ENCODE measurements at places on chromosomes 6 and 20.

DNA sequence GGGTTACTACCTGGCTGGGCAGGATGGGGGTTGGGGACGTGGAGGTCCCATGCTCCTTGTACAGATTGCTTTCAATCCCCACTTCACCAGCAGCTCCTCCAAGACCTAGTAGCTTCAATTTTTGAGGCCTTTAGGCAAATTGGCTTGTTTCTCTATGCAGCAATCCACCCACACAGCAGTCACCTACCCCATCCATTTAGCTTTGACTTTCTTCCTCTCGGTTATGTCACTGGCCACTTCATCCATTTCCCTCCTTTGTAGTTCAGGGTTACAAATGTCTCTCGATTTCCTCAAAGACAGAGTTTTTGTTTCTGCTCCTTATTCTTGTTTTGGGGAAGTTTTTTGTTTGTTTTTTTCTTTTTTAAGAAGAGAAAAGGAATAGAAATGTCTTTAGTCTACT, 33.4 kb upstream of the RSPO4 start:
- no peak for DNase-seq

DNA sequence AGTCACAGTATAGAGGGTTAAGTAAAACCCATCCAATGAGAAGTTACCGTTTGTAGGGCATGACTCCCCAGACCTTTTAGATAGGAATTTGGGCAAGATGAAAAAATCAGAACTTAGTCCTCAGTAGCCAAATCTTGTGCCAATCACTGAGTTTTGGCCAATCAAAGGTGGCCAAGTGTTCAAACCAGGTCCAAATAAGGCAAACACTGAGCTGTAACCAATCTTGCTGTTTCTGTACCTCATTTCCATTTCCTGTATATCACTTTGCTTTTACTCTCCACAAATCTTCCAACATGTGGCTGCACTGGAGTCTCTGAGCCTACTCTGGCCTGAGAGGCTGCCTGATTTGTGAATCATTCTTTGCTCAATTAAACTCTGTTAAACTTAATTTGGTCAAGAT, 81.8 kb upstream of the GPR6 start:
- DNase-seq, result no peak

DNA sequence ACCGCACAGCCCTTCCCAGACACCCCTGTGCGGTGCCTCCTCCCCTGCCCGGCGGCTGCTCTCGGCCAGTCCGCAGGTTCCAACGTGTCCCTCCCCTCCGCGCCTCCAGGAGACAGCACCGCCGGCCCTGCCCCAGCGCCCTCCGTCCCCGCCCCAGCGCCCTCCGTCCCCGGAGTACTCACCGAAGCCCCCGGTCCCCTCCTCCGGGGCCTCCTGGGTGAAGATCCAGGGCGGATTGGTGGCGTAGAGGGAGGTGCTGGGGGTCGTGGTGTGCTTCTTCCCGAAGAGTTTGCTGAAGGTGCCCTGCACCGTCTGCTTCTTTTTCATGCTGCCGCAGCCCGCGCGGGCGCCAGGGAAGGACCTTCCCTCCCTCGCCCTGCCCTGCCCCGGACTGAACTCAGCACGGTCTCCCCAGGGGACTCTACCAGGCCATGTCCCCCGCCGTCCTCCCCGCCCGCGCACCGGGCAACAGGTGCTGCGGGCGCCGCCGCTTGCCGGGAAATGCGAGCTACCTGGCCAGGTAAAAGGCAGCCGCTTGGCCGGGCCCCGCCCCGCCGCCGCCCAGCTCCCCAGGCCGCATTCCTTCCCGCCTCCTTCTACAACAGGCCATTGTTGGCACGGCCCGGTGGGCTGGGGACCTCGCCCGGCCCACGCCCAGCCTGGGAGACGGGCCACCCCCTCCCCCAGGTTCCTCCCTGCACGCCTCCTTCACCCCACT, at the start of gene C6orf132:
Gene C6orf132 (minus strand): TSS at position 503 of the 718 bp plus-strand sequence. CDS start 176 bp downstream, at position 327.
- peak; percentile 88 for DNase-seq

- no peak for DNase-seq
Observed at GRCh38 chr6:33827546-33828451, 24.0 kb upstream of the MLN start.

DNA sequence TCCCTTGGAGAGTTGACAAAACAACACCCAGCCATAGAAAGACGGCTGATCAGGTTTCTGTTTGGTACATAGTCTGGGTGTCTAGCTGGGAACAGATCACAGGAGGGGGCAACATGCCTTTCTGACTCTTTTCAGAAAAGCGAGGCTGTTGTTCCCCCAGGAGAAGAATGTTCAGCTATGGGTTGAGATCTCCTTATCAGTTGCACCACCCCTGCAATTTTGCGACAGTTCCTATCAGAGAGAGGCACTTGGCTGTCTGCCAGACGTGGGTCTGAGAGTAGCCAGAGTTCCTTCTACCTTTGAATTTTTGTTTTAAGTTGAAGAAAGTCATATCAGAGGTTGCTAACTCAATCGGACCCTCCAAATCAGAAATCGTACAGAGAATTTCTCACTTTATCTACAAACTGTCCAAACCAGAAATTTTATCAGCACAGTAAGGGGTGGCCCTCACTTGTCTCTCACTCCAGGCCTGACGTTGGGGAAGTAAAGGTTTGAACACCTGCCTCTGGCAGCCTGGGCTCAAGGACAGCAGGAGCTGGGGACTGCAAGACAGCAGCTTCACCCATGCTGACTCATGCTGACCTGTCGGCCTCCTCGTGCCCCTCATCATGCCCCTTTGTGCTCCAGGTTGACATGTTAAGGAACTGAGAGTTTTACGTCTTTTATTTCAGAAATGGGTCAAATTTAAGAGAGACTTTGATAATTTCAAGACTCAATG, 42.3 kb downstream of the TMC2 start:
- DNase-seq, result no peak

DNA sequence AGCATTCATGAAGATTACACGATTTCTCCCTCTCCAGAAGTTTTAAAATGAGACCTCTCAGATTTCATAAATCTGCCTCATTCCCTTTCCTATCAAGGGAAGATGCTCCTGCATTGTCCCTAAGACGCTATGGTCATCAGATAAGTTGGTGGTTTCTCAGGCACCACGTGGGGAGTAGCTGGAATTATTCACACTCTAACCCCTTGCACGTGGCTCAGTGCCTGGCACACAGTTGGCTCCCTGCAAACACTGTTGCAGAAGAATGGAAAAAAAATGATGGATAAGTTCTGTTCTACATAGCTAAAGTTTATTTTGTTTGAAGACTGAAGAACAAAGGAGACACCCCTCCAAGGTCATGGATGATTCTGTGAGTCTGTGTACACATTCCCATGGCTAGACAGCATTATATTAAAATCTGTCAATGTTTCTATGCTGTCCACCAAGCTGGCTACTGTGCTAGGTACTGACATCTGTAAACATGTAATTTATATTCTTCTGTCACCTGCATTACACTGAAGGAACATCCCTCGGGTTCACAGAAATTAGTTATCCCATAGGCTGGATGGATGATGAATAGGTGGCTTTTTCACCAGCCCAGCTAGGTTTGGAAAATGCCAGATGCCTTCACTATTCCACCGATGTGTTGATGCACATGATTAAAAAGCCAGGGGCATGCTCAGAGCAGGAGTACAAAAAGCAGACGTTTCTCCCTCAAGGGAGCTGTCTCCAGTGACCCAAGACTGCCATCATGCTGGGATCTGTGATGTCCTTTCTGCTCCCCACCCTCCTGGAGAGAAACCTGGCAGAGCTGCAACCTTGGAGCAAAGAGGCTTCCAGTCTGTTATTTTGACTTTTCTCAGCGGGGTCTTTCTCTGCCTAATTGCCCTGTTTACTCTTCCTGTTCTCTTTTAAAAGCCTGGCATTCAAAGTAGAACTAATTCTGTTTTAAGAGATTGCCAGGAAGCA, 610.5 kb downstream of the UTRN start:
- DNase-seq, result no peak

GRCh38 chr6:13201336-13201735, 127.0 kb downstream of the TBC1D7 start:
- DNase-seq, result no peak

GRCh38 chr20:1652960-1653359, 4.6 kb downstream of the SIRPG start:
- no peak for DNase-seq

DNA sequence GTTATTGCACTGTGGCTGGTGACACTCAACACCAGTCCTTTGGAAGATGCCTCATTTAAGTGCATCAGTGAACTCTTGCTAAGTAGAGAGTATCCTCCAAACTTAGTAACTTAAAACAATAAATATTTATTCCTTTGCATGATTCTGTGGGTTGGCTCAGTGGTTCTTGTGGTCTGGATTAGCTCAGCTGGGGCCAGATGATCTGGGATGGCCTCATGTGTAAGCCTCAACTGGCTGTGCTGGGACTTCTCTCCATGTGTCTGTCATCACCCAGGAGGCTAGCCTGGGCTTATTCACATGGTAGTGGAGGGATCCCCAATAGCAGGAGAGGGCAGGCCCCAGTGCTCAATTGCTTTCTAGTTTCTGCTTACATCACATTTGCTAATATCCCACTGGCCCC, 8.3 kb downstream of the LRRN4 start:
- peak; percentile 16 for DNase-seq

Measured in epithelial cell of esophagus (primary cell).